ENCODE measurements at places on chromosomes 5 and 9. TPM values are rescaled to one million over a fixed set of nuclear protein-coding genes. Genes with fewer than 3 reads are reported as not detected.

DNA sequence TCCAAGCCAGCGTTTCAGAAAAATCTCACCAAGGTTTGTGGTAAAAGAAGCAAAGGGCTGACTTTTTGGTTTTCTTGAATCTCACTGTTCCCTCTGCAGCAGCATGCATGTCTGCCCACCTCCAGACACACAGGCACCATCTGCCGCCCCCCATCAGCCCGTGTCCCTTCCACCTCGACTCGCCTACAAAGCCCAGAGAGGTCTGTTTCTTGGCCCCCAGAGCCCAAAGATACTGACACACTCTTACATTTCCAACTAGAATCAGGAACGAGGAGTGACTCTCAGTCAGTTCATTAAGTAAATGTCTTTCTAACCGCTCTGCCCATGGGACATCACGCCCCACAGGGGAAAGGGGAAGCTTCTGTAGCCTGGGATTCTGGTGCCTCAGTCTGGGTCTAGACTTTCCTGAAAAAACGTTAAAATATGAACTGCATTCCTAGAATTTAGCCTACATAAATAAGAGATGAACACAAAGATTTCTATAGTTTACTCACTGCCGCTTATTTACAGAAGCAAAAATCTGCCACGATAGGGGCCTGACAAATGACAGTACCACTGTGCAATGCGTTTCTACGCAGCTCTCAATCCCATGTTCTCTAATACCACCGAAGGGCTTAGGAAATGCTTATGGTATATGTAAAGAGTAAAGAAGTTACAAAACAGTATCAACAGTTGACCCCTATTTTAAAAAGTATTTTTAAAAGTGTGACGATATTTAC lies 4.1 kb downstream of the IL4 start:
- DNase-seq = no peak
- no peaks in the 10 kb centered on the region for H3K27me3 ChIP-seq
- no peak overlapping the region for H3K4me3 ChIP-seq
- H3K4me1 ChIP-seq = peaks cover 4% of the 10 kb centered on the region
- no peak overlapping the region for H3K27ac ChIP-seq
- no peaks in the 10 kb centered on the region for H3K36me3 ChIP-seq

DNA sequence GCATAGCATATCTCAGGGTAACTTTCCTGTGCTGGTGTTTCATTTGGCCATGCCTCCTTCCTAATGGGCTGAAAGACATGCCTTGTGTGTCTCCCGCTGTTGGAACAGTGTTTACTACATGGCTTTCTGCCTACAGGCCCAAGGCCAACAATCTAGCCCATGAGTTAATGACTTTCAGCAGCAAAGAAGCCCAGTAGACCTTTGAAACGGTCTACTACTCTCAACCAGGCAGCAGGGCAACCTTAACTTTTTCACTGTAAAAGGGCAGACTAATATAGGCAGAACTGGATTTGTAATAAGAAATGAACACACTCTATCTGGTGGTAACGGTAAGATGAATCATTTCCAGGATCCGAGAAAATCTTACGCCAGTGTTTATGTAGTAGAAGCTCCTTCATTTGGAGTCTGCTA lies 21.0 kb downstream of the C5orf15 start:
- peaks cover 26% of the 10 kb centered on the region for H3K4me1 ChIP-seq
- no peak overlapping the region for H3K4me3 ChIP-seq
- no peaks in the 10 kb centered on the region for H3K27me3 ChIP-seq

The TRIM36 gene
- polyA plus RNA-seq = 0.08 TPM

The FOXD4L5 gene
- 0.04 TPM for polyA plus RNA-seq

DNA sequence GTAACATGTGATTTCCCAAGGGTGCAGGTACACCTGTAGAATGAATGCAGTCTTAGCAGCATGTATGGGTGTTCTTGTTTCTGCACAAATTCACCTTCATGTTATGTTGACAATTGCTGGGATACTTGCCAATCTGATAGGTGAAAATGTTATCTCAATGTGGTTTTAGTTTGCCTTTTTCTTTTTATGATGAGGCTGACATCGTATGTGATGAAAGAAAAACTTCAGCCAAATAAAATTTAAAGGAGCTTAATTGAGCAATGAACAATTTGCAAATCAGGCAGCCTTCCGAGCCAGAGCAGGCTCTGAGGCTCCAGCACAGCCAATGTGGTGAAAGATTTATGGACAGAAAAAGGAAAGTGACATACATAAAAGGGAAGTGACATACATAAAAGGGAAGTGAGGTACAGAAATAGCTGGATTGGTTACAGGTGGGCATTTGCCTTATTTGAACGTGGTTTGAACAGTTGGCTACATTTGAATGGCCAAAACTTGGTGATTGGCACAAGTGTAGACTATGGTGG lies 10.5 kb downstream of the TAL2 start:
- H3K4me3 ChIP-seq = no peak overlapping the region
- no peak overlapping the region for H3K27ac ChIP-seq
- no peaks in the 10 kb centered on the region for H3K36me3 ChIP-seq
- H3K27me3 ChIP-seq = no peaks in the 10 kb centered on the region
- DNase-seq = no peak

The ARSK gene
- 1.8 TPM for polyA plus RNA-seq

The SREK1IP1 gene
- polyA plus RNA-seq = 7.7 TPM

GRCh38 chr5:10363519-10364185 lies 10.2 kb downstream of the MARCHF6 start:
- H3K4me3 ChIP-seq = no peak overlapping the region
- H3K4me1 ChIP-seq = peaks cover 66% of the 10 kb centered on the region
- no peaks in the 10 kb centered on the region for H3K36me3 ChIP-seq
- no peak for DNase-seq
- no peaks in the 10 kb centered on the region for H3K27me3 ChIP-seq
- no peak overlapping the region for H3K27ac ChIP-seq

DNA sequence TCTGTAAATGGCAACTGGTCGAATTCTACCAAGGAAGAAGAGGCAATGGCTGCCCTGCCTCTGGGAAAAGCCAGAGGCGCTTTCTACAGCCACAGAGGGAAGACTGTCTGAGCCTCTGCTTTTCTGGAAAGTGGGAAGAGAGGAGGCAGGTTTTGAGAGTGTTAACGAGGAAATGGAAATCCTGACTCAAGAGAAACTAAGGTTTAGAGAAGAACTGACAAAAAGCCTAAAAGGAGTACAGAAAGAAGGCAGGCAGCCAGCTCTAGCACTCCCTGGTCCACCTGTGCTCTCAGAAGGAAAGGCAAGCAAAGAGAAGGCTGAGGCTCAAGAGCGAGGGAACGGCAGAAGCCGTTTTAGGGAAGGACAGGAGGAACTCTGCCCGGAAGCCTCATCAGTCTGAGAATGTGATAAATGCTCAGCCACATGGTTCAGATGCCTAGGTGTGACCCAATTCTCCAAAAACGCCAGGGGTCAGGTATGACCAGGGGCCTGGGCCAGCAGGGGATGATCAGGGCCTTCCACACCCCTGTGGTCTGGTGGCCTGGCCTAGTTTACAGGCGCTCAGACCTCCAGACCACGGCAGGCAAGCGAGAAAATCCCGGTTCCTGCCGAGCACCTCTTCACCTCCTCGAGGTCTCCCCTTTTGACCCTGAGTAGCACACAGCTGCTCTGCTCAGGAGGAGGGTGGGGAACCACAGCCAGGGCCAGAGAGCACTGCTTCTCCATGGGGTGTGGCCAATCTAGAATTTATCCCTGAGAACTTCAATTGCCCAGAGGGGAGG lies 79.9 kb upstream of the FBXW11 start:
- H3K27me3 ChIP-seq = no peaks in the 10 kb centered on the region
- H3K27ac ChIP-seq = no peak overlapping the region
- no peak for DNase-seq
- no peak overlapping the region for H3K4me3 ChIP-seq
- H3K36me3 ChIP-seq = peaks cover 24% of the 10 kb centered on the region
- no peaks in the 10 kb centered on the region for H3K4me1 ChIP-seq

GRCh38 chr9:20837166-20837565 lies 153.1 kb downstream of the FOCAD start:
- peaks cover 3% of the 10 kb centered on the region for H3K4me1 ChIP-seq
- H3K4me3 ChIP-seq = no peak overlapping the region
- H3K27ac ChIP-seq = no peak overlapping the region
- H3K27me3 ChIP-seq = no peaks in the 10 kb centered on the region
- peaks cover 7% of the 10 kb centered on the region for H3K36me3 ChIP-seq

GRCh38 chr5:44875661-44876605 lies 67.2 kb downstream of the MRPS30 start:
- no peak overlapping the region for H3K27ac ChIP-seq
- no peaks in the 10 kb centered on the region for H3K27me3 ChIP-seq
- H3K4me1 ChIP-seq = no peaks in the 10 kb centered on the region
- no peak for DNase-seq
- no peak overlapping the region for H3K4me3 ChIP-seq
- no peaks in the 10 kb centered on the region for H3K36me3 ChIP-seq

The KCNN2 gene
- 1.2 TPM for polyA plus RNA-seq

The HRH2 gene
- polyA plus RNA-seq = 27.8 TPM

DNA sequence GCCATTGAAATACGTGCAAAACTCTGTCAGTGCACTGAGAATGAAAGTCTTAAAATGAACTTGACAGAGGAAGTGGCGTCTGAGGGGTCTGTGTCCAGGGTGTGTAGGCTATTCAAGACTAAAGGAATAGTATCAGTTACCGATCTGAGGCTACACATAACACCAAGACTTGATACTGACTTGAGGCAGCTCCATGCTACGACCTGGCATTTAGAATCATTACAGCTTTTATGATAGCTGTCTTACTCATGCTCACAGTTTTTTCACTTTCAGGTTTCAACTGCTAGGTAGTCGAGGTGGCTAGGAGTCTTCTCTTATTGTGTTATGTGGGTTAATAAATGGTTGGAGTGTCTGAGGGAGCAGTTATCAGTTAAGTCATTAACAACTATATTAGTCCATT lies 92.8 kb upstream of the SLCO6A1 start:
- H3K4me1 ChIP-seq = no peaks in the 10 kb centered on the region
- H3K36me3 ChIP-seq = no peaks in the 10 kb centered on the region
- H3K4me3 ChIP-seq = no peak overlapping the region
- no peak overlapping the region for H3K27ac ChIP-seq
- DNase-seq = no peak

The IRX1 gene
- 0.55 TPM for polyA plus RNA-seq

The GARIN3 gene
- not detected for polyA plus RNA-seq

The CORO2A gene
- 0.11 TPM for polyA plus RNA-seq

The ADAMTS13 gene
- 5.8 TPM for polyA plus RNA-seq

The SLC4A9 gene
- not detected for polyA plus RNA-seq

The CDH10 gene
- polyA plus RNA-seq = not detected

The KDM3B gene
- 18.2 TPM for polyA plus RNA-seq

The ECM2 gene
- 4.4 TPM for polyA plus RNA-seq

- H3K4me1 ChIP-seq = no peaks in the 10 kb centered on the region
- H3K27ac ChIP-seq = peak overlapping the region; percentile 31
- no peak for DNase-seq
- no peak overlapping the region for H3K4me3 ChIP-seq
- no peaks in the 10 kb centered on the region for H3K27me3 ChIP-seq
Measured at GRCh38 chr9:4113711-4114110, 186.2 kb downstream of the GLIS3 start.

The MYORG gene
- polyA plus RNA-seq = 5.9 TPM

GRCh38 chr9:134371731-134372130 lies 45.5 kb downstream of the RXRA start:
- H3K27ac ChIP-seq = peak overlapping the region; percentile 47
- H3K4me3 ChIP-seq = no peak overlapping the region
- peak; percentile 77 for DNase-seq
- no peaks in the 10 kb centered on the region for H3K27me3 ChIP-seq
- peaks cover 90% of the 10 kb centered on the region for H3K4me1 ChIP-seq

The TRIM7 gene
- polyA plus RNA-seq = 11.0 TPM

The PCDHB14 gene
- 0.91 TPM for polyA plus RNA-seq

DNA sequence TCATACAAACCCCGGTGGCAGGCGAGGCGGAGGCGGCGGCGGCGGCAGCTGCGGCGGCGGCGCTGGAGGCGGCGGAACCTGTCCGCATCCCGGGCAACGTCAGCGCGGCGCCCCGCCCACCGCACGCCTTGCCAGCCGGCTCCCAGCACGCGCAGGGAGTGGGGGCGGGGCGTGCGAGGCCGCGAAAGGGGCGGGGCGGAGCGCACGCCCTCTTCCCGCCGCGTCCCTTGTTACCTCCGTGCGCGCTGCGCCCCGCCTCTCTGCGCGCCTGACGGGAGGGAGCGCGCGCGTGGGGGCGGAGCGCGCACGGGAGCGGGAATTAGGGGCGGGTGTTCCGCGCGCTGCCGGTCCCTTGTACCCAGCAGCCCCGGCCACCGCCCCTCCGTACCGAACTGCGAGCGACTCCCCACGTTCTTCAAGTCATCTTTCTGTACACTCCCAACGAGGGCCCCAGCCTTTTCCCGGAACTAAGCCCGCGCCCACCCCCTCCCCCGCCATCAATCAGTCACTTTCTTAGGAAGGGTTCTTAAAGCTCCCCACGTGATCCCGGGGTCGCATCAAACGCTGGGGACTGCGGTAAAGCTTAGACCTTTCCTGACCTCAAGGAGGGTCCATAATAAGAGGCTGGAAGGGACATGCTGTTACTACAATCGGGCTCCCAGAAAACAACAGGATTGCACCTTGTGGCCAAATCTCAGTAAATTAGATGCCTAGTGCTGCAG lies at the start of gene AGTPBP1:
Gene AGTPBP1 (minus strand): TSS at position 80 of the 722 bp plus-strand sequence. CDS start 29,421 bp downstream, outside the sequence.
- peak within 1 kb of the TSS; percentile 93 for H3K27ac ChIP-seq
- H3K27me3 ChIP-seq = no peaks in the 10 kb centered on the region
- H3K4me1 ChIP-seq = peaks cover 25% of the 10 kb centered on the region
- peak; percentile 96 for DNase-seq
- H3K4me3 ChIP-seq = peak within 1 kb of the TSS; percentile 90

- no peak for DNase-seq
- no peak overlapping the region for H3K4me3 ChIP-seq
- H3K27me3 ChIP-seq = no peaks in the 10 kb centered on the region
- peak overlapping the region; percentile 16 for H3K27ac ChIP-seq
Measured at GRCh38 chr5:142627383-142628217, 58.3 kb downstream of the FGF1 start.

GRCh38 chr9:136218271-136218670 lies 13.3 kb upstream of the LHX3 start:
- H3K27me3 ChIP-seq = no peaks in the 10 kb centered on the region
- no peaks in the 10 kb centered on the region for H3K4me1 ChIP-seq
- H3K36me3 ChIP-seq = no peaks in the 10 kb centered on the region
- DNase-seq = no peak

GRCh38 chr5:6814816-6815215 lies 101.6 kb downstream of the TENT4A start:
- no peaks in the 10 kb centered on the region for H3K4me1 ChIP-seq
- no peaks in the 10 kb centered on the region for H3K36me3 ChIP-seq
- peaks cover 18% of the 10 kb centered on the region for H3K27me3 ChIP-seq
- no peak overlapping the region for H3K4me3 ChIP-seq
- no peak overlapping the region for H3K27ac ChIP-seq

DNA sequence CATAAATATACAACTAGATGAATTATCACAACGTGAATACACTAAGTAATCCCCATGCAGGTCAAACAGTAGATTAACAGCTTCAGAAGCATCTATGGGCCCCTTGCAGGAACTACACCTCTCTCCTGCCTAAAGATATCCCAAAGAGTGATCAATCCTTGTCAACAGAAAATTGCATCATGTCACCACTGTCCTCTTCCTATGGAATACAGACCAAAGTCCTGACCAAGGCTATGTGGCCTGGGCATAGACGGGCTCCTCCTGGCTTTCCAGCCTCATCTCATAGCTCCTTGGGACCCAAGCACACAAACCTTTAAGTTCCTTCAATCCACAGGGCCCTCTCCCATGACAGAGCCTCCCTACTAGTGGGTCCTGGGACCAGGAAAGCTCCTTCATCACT lies 25.3 kb downstream of the NIPAL4 start:
- H3K27me3 ChIP-seq = no peaks in the 10 kb centered on the region
- H3K27ac ChIP-seq = no peak overlapping the region
- peaks cover 3% of the 10 kb centered on the region for H3K4me1 ChIP-seq
- H3K4me3 ChIP-seq = no peak overlapping the region
- no peak for DNase-seq
